ENCODE measurements at places on chromosomes 3 and 15.

GRCh38 chr3:188486126-188486525 lies 332.2 kb downstream of the LPP start:
- no peak for DNase-seq

DNA sequence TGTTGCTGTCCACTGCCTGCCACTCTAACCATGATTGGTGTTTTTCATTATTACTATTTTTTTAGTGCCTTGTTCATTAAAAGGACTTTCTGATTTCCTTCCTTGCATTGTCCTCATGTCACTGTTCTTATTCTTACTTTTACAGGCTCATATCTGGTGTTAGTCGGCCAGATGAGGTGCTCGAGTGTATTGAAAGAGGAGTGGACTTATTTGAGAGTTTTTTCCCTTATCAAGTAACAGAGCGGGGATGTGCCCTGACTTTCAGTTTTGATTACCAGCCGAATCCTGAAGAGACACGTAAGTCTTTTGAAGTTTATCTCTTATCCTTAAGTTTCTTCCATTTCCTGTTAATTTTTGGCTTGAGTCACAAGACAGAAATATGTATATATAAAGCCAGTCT lies 23.2 kb downstream of the QTRT2 start:
- DNase-seq: no peak

- no peak for DNase-seq
Observed at GRCh38 chr3:178588628-178589027, 52.4 kb downstream of the KCNMB2 start.

DNA sequence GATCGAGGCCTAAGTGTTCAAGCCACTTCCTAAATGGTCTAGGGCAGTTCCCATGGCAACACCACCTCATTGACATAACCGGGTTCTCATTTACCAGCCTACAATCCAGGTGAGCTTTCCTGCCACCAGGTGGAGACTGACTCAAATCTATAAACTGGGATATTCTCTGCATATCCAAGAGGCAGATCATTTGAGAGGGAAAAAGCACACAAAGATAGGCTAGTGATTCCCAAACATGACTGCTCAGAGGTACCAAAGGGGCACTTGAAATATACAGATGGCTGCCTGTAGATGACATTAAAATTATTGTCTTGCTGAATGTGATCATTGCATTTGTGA lies 141.3 kb upstream of the PROK2 start:
- DNase-seq: no peak

DNA sequence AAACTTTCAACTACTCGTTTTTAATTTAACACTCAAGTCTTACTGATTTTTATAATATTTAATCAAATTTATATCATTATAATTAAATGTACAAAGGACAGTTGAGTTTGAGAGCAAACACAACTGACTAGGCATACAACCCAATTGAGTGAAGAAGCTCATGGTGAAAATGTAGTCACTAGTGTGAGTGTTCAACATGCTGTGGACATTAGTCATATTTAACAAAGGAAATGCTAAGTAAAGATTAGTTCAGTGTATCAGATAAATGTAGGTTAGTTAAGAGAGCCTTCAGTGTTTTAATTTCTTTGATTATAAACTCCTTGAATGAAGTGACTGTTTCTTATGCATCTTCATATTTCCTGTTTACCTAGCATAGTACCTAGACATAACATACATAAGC lies 444.2 kb upstream of the GOLIM4 start:
- DNase-seq: no peak

GRCh38 chr15:73378089-73378488 lies 9.3 kb upstream of the HCN4 start:
- no peak for DNase-seq
